ENCODE measurements at places on chromosomes 6 and 20. TPM values are rescaled to one million over a fixed set of nuclear protein-coding genes. Genes with fewer than 3 reads are reported as not detected.

Gene MATN4
- 0.07 TPM for total RNA-seq

Gene EFCAB8
- total RNA-seq, result not detected

Gene BMP2
- total RNA-seq, result 0.33 TPM

Gene VARS2
- total RNA-seq, result 16.2 TPM

Gene CTAGE9
- not detected for total RNA-seq

Gene ENPP1
- total RNA-seq, result 1.3 TPM

Gene BCAS1
- total RNA-seq, result 0.69 TPM

Gene GNRH2
- total RNA-seq, result not detected

Gene PRSS16
- total RNA-seq, result 3.3 TPM

Gene KIF6
- 0.18 TPM for total RNA-seq

Gene CNKSR3
- 13.0 TPM for total RNA-seq

Gene GJA1
- total RNA-seq, result 65.5 TPM

Gene GSTA2
- not detected for total RNA-seq

Gene STK35
- total RNA-seq, result 15.7 TPM

Gene REM1
- total RNA-seq, result 0.47 TPM

Gene MUC21
- not detected for total RNA-seq

Gene COQ3
- 10.7 TPM for total RNA-seq

Gene ALDH8A1
- total RNA-seq, result 0.20 TPM

Gene IMPG1
- total RNA-seq, result not detected

Gene ULBP1
- 0.76 TPM for total RNA-seq

Gene HAO1
- total RNA-seq, result not detected

Gene TSPO2
- not detected for total RNA-seq

Gene SNPH
- total RNA-seq, result 3.1 TPM

Gene HLA-F
- total RNA-seq, result 3.8 TPM

Gene OGFRL1
- total RNA-seq, result 6.9 TPM

Gene PTPRA
- 35.3 TPM for total RNA-seq

Gene PTGIS
- 0.02 TPM for total RNA-seq

Data from A549 treated with dexamethasone at 1 μM for 4 hours (cell line).